ENCODE measurements at places on chromosomes 11 and 22.

DNA sequence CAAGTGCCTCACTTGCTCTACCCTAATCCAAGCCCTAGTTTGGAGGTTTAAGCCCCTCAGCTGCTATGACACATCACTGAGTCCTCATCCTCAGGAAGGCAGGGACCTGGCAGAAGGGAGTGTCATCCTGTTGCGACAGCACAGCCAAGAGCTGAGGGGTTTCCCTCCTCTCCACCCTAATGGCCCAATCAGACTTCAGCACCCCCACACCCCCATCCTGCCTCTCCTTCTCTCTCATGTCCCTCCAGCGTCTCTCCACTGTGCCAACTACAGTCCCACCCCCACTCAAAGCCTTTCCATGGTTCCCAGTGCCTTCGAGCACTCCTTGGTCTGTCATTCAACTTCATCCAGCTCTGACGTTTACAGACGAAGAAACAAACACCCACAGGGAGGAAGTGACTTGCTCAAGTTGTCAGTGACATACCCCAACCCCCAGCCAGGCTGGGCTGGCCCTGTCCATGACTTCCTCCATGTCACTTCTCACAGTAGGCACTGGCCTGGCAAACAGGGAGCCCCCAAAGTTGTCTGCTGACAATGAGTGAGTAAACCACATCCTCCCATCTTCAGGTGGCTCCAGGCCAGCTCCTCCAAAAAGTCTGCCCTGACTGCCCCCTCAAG lies 15.6 kb downstream of the ARAP1 start:
- DNase-seq = peak; percentile 42

- no peak for DNase-seq
Measured at GRCh38 chr22:35681454-35682052, 33.3 kb downstream of the APOL6 start.

- DNase-seq = no peak
Measured at GRCh38 chr11:89119426-89119825, 53.6 kb upstream of the GRM5 start.

- DNase-seq = no peak
Measured at GRCh38 chr11:34524696-34525095, 11.1 kb upstream of the ELF5 start.

GRCh38 chr11:9859554-9860305 lies 195.9 kb downstream of the SWAP70 start:
- DNase-seq = no peak

DNA sequence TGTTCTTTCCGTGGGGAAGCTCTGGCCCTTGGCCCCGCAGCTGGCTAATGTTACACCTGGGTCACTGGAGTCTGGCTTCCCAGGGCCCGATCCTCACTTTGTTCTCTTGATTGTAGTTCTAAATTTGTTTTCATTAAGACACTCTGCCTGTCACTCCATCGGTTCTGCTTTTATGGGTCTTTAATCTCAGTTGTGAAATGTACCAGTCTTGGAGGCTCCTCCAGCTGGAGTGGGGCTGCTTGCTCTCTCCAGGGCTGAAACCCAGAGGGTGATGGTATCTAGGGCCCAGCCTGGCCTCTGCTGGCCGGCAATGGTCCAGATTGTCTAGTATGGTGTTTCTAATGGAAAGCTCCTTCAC lies 352.9 kb downstream of the TENM4 start:
- DNase-seq = no peak

GRCh38 chr11:70555078-70555477 lies 156.7 kb downstream of the CTTN start:
- DNase-seq = no peak

DNA sequence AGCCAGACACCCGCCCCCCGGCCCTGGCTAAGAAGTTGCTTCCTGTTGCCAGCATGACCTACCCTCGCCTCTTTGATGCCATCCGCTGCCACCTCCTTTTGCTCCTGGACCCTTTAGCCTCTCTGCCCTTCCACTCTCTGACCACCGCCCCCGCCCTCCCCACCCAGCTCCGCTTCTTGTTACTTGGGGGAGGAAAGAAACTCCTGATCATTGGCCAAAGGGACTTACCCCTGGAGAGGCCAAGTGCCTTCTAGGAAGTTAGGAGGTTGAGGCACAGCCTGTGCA lies at the start of gene PRR33:
TSS of gene PRR33 (minus strand) at position 65 of the 285 bp plus-strand sequence. CDS start 1,311 bp downstream, outside the sequence.
- DNase-seq = no peak

GRCh38 chr22:22021162-22021750 lies 38.7 kb upstream of the TOP3B start:
- no peak for DNase-seq

GRCh38 chr11:44301564-44302271 lies 8.2 kb downstream of the ALX4 start:
- DNase-seq = no peak

GRCh38 chr11:94128291-94128745 lies 323 bp upstream of the PANX1 start:
- no peak for DNase-seq

GRCh38 chr11:119795690-119796089 lies 66.7 kb upstream of the NECTIN1 start:
- no peak for DNase-seq

- DNase-seq = no peak
Measured at GRCh38 chr11:76419896-76420295, 24.9 kb upstream of the EMSY start.

DNA sequence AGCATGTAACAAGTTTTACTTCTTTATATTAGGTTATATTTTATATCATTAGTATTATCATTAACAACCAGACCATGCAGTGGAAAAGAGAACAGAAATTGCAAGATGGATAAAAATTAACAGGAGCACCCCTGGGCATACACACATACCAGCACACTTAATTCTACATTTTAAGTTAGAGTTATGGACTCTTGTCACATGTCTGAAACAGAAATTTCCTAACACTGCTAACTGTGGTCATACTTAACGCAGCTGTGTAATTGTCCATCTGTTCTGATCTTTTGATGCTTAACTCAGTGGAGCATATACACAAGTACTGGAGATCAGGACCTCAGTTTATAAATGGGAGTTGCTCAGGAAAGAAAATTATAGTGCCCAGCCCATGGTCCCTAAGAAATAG lies 358 bp downstream of the OR52H1 start:
- DNase-seq = no peak

- no peak for DNase-seq
Measured at GRCh38 chr22:47199261-47199978, 437.0 kb downstream of the TBC1D22A start.

DNA sequence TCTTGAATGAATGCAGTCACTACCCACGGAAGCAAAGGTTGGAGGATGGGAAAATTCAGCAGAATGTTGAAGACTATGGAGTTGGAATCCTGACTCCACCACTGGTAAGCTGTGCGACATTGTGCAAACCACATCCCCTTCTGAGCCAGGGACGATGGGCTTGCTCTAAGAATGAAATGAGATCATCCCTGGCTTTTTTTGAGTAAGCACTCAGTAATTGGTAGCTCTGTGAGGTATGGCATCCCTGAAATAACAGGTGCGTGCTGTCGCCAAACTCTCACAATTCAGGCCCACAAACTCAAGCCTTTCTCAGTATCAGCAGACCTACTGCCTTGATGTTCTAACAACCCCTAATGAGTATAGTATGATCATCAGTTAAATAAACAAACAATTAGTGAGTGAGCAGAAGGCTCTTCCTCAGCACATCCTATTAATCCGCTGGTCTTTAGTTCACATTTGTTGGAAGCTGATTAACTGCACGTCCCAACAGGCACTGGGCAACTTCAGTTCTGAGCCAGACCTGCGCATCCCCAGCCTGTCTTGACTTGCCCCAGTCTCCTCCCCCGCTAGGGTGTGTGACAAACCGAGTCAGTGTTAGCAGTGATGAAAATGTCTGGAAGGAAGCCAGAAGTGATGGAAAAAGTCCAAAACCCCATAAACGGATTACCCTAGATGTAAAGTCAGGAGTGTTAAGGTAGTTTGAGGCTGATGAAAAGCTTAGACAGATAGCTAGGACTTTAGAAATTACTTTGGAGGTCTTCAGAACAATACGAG lies 235.5 kb downstream of the GRIK4 start:
- no peak for DNase-seq

DNA sequence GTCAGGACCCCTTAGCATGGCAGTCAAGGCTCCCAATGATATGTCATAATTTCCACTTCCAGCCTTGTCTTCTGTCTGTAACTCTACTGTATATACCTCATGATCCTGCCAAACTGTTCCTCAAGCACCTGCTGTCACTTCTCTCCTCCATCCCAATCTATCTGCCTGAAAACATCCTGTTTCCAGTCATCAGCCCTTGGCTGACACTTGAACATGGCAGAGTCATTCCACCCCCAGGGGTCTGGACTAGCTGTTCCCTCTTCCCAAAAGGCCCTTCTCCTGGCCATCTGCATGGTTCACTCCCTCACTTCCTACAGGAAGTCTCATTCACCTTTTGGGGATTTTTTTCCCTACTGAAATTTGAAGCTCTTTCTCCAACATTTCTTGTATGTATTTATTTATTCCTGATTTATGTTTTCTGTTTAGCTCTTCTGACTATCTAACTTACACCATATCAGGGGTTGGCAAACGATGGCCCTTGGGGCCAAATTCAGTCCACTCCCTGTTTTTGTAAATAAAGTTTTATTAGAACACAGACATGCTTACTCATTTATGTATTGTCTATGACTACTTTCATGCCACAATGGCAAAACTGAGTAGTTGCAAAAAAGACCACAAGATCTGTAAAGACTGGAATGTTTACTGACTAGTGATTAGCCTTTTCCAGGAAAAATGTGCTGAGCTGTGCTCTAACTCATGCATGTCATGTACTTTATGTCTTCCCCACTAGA lies 278.4 kb downstream of the KIRREL3 start:
- DNase-seq = no peak

GRCh38 chr11:6229911-6230310 lies 4.5 kb downstream of the FHIP1B start:
- no peak for DNase-seq

DNA sequence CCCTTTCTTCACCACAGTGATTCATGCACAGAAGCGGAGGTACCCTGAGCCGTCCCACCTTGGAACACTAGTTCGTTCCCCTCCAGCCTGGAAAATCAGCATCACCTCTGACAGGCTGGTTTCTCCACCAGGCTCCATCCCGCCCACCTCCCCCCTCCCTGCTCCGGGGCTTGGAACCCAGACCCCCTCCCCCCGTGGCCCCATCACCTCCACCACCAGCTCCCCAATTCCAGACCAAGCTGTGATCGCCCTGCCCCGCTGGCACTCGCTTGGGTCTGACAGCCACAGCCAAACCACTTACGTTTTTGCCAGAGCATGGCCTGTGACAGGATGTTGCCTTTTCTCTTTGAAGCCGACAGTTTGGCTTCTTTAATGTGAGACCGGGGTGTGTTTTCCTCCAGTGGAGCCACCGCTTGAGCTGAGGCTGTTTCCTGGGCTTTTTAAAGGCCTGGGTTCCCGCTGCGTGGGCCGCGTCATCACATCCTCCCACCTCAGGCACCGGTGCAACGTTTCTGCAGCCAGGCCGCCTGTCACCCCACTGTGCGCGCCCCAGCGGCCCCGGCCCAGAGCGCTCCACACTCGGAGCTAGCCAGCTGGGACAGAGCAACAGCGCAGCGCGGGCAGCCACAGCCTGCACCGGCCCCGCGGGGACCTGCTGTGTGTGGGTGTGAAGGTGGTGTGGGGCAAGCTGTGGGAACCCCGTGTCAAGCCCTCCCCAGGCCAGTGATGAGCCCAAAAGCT lies at the start of gene POU2AF1:
TSS of gene POU2AF1 (minus strand) at position 415 of the 741 bp plus-strand sequence. CDS start at position 317, 98 bp downstream.
- DNase-seq = peak; percentile 77

GRCh38 chr11:95920460-95921105 lies 3.3 kb downstream of the MTMR2 start:
- no peak for DNase-seq

- no peak for DNase-seq
Measured at GRCh38 chr11:74533421-74533820, 39.9 kb upstream of the LIPT2 start.

DNA sequence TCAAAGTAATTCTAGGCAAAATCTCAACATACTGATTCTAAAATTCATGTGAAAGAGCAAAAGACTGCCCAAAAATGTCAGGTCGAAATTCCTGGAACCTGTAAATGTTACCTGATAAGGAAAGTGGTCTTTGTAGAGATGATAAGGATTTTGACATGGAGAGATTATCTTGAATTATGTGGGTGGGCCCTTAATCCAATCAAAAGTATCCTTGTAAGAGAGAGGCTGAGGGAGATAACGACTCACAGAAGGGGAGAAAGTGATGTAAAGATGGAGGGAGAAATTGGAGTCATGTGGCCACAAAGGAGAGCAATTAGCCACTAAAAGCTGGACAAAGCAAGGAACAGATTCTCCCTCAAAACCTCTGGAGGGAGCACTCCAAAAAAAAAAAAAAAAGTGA lies 20.5 kb downstream of the RRM1 start:
- no peak for DNase-seq

GRCh38 chr11:45362636-45363035 lies 76.5 kb upstream of the SYT13 start:
- no peak for DNase-seq

DNA sequence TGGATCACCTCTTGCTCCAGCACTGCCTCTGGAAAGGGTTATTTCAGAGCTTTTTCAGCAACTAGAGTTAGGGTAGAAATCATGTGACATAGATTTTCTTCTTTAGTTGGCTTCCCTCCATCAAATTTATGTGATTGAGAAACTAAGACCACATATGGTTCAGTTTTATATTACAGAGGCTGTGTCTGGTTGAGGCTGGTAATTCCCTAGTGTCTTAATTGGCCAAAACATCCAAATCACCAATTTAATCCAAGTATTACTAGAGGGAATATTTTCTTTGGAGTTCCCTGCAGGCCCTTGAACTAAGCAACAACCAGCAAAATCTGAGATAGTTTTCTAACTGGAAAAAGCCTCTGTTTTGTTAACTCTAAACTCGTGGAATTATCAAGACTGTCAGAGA lies 136.3 kb downstream of the ARHGAP42 start:
- no peak for DNase-seq

DNA sequence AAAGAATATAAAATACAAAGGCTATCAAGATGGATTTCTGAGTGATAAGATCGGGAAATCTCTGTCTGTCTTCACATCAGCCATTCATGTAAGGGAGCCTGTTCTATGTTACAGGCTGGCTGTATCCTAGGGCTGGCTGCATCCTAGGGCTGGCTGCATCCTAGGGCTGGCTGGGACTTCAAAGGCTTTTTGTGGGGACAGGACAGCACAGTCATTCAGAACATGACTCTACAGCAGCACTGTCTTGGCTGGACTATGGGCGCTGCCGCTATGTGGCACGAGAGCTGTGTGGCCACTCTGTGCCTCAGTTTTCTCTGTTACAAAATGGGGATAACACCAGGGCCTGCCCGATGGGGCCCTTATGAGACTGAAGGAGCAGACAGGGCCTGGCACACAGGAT lies 10.2 kb downstream of the ADAMTS8 start:
- DNase-seq = no peak
